IMR-90 (cell line): ENCODE measurements at places on chromosomes 3 and 15. TPM values are rescaled to one million over a fixed set of nuclear protein-coding genes. Genes with fewer than 3 reads are reported as not detected.

- no peak for DNase-seq
- H3K4me3 ChIP-seq, result no peak overlapping the region
- no peaks in the 10 kb centered on the region for H3K27me3 ChIP-seq
- peaks cover 4% of the 10 kb centered on the region; the same call in 1 of the 2 replicates for H3K4me1 ChIP-seq
- no peak overlapping the region for H3K27ac ChIP-seq
These were observed 41.9 kb upstream of the DYNC1LI1 start for GRCh38 chr3:32612547-32612946.

- DNase-seq, result no peak
- H3K4me3 ChIP-seq, result no peak overlapping the region
- H3K36me3 ChIP-seq, result no peaks in the 10 kb centered on the region
- H3K27ac ChIP-seq, result no peak overlapping the region
- no peaks in the 10 kb centered on the region for H3K27me3 ChIP-seq
These were observed 80.5 kb upstream of the PLXND1 start for GRCh38 chr3:129686941-129687340.

DNA sequence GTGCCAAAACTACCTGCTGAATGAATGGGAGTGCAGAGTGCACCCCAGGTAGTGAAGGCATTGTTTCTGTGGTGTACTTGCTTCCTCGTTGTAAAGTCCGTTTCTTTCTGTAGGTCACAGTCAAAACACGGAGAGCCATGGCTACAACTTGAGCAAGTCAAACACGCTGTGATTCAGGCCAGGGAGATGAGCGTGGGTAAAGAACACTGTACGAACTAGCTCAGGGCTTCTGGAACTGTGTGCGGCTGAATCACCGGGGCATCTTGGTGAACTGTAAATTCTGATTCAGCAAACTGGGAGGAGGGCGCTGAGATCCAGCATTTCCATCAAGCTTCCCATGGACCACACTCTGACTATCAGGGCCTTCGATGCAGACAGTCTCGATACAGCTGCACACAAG is 5.0 kb upstream of the TNK2 start:
- peak; percentile 12 for DNase-seq
- no peaks in the 10 kb centered on the region for H3K36me3 ChIP-seq
- peaks cover 6% of the 10 kb centered on the region; the same call in 1 of the 2 replicates for H3K4me1 ChIP-seq
- H3K27me3 ChIP-seq, result peaks cover 10% of the 10 kb centered on the region
- no peak overlapping the region for H3K4me3 ChIP-seq

Gene ZBTB11
- total RNA-seq, result 17.2 and 25.8 TPM in 2 replicates

DNA sequence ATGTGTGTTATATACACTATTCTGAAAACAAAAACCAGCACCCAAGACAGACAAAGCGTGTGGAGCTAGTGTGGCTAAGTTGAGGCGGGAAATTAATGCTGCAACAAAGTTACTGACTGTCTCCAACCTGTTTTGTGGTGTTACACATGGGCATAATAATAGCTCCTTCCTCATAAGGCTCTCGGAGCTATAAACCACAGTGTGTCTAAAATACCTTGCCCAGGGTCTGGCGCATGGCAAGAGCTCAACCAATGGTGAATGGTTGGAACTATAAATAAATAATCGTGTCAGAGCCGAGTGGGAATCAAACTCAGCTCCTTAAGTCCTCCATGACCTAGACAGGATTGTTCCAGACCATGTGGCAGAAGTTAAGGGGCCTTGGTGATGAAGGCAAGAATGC is 35.9 kb upstream of the TFRC start:
- H3K36me3 ChIP-seq, result no peaks in the 10 kb centered on the region
- peaks cover 28% of the 10 kb centered on the region for H3K27me3 ChIP-seq
- H3K4me3 ChIP-seq, result no peak overlapping the region
- no peak overlapping the region for H3K27ac ChIP-seq

- H3K27me3 ChIP-seq, result no peaks in the 10 kb centered on the region
- no peaks in the 10 kb centered on the region for H3K36me3 ChIP-seq
- no peak overlapping the region for H3K27ac ChIP-seq
- DNase-seq, result no peak
- H3K4me3 ChIP-seq, result no peak overlapping the region
These were observed 455.3 kb upstream of the NR2F2 start for GRCh38 chr15:95875121-95875643.

- H3K27me3 ChIP-seq, result no peaks in the 10 kb centered on the region
- H3K27ac ChIP-seq, result no peak overlapping the region
- no peak for DNase-seq
- peaks cover 17% of the 10 kb centered on the region for H3K36me3 ChIP-seq
- H3K4me3 ChIP-seq, result no peak overlapping the region
These were observed 28.1 kb downstream of the PARP16 start for GRCh38 chr15:65258375-65259262.

DNA sequence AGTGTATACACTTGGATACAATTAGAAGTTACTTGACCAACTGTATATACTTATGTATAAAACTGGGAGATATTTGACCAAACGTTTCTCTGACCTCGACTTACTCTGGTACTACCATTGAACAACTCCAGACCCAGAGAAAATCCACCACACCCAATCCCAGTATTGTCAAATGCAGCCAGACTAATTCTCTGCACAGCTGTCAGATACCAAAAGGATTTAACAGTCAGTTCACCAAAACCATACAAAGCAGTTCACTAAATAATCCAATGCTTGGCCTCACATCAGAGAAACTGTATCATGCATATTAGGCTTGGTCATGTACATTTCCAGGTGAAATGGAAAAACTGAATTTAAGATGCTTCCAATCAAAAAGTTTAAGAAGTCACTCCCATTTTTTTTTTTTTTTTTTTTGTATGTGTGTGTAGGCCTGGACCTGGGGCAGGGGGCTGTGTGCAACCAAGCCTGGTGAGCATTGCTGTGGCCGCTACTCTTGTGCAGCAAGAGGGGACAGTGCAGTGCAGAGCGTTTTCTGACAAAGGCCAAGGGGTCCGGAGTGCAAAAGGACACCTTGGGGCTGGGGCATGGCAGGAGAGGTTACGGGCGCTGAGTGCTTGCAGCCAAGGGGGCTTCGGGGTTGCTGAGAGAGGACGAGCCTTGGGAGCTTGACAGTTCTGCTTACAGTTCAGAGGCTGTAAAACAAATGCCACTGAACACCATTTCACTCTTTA is 1.4 kb downstream of the TOMM70 start:
- DNase-seq, result no peak
- no peaks in the 10 kb centered on the region for H3K4me1 ChIP-seq
- no peaks in the 10 kb centered on the region for H3K36me3 ChIP-seq
- no peaks in the 10 kb centered on the region for H3K27me3 ChIP-seq

GRCh38 chr3:117507958-117508357 is 798.4 kb downstream of the TUSC7 start:
- no peaks in the 10 kb centered on the region for H3K4me1 ChIP-seq
- H3K36me3 ChIP-seq, result no peaks in the 10 kb centered on the region
- no peaks in the 10 kb centered on the region for H3K27me3 ChIP-seq
- DNase-seq, result no peak
- H3K27ac ChIP-seq, result no peak overlapping the region
- no peak overlapping the region for H3K4me3 ChIP-seq

GRCh38 chr3:166455744-166456143 is 618.5 kb upstream of the BCHE start:
- no peaks in the 10 kb centered on the region; the same call in 1 of the 2 replicates for H3K4me1 ChIP-seq
- no peaks in the 10 kb centered on the region for H3K27me3 ChIP-seq
- H3K27ac ChIP-seq, result no peak overlapping the region
- H3K36me3 ChIP-seq, result no peaks in the 10 kb centered on the region

DNA sequence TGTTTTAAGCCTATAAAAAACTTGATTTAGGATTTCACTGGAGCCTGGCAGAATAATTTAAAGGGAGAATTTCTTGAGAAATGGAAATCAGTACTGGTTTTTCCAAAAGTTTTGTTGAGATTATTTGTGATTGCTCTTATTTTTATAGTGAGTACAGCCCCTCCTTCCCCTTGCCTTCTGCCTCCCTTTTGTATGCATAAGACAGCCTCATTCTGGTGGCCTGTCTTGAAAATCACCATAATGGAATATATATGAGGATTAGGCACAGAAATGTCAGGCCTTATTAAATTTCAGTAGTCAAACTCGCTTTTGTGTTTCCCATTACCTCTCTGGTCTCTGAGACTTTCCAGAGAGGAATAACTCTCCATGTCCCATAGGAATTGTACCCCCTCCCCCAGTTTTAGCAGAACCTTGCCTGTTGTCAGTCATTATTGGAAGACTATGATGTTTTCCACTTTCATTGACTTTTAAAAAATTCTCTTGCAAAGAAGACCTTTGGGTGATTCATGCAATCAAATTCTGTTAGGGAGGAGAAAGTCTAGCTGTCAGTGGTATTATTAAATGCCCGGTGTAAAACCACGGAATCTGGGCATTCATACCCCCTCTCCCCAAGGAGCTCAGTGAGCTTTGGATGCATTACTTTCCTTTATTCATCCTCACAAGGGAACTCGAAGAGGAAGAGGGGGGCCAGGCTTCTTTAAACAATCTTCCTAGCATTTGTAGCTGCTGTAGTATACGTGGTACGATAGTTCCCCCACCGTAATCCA is 171.6 kb upstream of the TSC22D2 start:
- H3K4me3 ChIP-seq, result no peak overlapping the region
- DNase-seq, result no peak
- no peaks in the 10 kb centered on the region for H3K27me3 ChIP-seq
- peaks cover 21% of the 10 kb centered on the region for H3K4me1 ChIP-seq
- H3K27ac ChIP-seq, result peak overlapping the region; percentile 59; the same call in 1 of the 2 replicates

DNA sequence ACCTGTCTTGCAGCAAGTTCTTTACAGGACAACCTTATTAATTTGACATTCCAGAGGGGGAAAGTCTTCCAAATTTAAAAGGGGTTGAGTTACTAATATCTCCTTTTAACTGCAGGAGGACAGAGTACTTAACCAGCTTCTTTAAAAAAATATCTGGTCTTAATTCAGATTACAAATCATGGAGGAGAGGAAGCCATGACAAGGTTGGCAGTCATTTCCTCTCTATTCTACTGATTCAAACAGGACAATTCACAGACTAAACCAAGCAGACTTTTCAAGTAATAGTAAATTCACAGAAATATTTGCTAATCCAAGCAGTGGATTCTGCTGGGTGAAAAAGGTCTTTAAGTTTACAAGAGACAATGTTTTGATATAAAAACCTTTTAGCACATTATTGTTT is 185.3 kb downstream of the CFAP20DC start:
- H3K27me3 ChIP-seq, result no peaks in the 10 kb centered on the region
- H3K36me3 ChIP-seq, result no peaks in the 10 kb centered on the region
- no peaks in the 10 kb centered on the region for H3K4me1 ChIP-seq
- DNase-seq, result no peak

Gene CPEB1
- total RNA-seq, result 6.9 and 12.5 TPM in 2 replicates

GRCh38 chr15:92883163-92883875 is 16.8 kb upstream of the CHD2 start:
- peaks cover 7% of the 10 kb centered on the region for H3K4me1 ChIP-seq
- peaks cover 12% of the 10 kb centered on the region for H3K36me3 ChIP-seq
- peak overlapping the region; percentile 94 for H3K27ac ChIP-seq
- no peak for DNase-seq

DNA sequence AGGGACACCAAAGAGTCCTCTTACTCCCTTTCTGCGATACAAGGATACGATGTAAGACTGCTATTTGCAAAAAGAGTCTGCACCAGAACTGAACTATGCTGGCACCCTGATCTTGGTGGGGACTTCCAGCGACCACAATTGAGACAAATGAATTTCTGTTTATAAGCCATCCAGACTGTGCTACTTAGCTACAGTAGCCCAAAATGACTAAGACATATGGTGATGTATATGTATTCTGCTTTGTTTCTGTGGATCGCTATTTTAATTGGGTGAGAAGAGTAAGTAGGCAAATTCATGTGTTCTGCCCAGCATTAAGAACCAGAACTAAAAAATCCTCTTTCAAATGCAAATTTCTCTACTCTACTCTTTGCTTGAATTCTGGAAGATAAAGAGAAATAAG is 720.9 kb downstream of the DIPK2A start:
- no peaks in the 10 kb centered on the region for H3K36me3 ChIP-seq
- no peaks in the 10 kb centered on the region for H3K4me1 ChIP-seq
- H3K27me3 ChIP-seq, result no peaks in the 10 kb centered on the region
- no peak for DNase-seq

DNA sequence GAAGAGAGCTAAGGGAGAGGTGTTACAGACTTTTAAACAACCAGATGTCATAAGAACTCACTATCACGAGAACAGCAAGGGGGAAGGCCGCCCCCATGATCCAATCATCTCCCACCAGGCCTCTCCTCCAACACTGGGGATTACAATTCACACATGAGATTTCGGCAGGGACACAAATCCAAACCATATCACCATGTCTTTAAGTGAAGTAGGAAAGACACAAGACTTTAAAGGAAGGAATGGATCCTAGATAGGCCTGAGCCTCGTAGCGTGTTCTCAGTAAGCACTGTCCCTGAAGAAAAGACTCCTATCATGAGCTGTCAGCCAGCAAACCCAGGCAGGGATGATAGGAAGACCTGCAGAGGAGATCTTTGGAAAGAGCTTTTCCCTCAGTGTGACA is 15.1 kb upstream of the RPS27L start:
- no peaks in the 10 kb centered on the region for H3K27me3 ChIP-seq
- peaks cover 3% of the 10 kb centered on the region; the same call in 1 of the 2 replicates for H3K4me1 ChIP-seq
- H3K27ac ChIP-seq, result no peak overlapping the region
- H3K4me3 ChIP-seq, result no peak overlapping the region

- H3K36me3 ChIP-seq, result no peaks in the 10 kb centered on the region
- H3K4me1 ChIP-seq, result no peaks in the 10 kb centered on the region
- no peak overlapping the region for H3K27ac ChIP-seq
- DNase-seq, result no peak
These were observed 9.1 kb upstream of the LIPH start for GRCh38 chr3:185561374-185561943.

- no peaks in the 10 kb centered on the region for H3K27me3 ChIP-seq
- H3K36me3 ChIP-seq, result no peaks in the 10 kb centered on the region
- peak overlapping the region; percentile 12 for H3K27ac ChIP-seq
These were observed 133.3 kb downstream of the CMSS1 start for GRCh38 chr3:99950921-99951320.

GRCh38 chr3:127975153-127976029 is 60.4 kb downstream of the KBTBD12 start:
- no peak for DNase-seq
- no peaks in the 10 kb centered on the region for H3K36me3 ChIP-seq
- H3K4me3 ChIP-seq, result no peak overlapping the region
- H3K4me1 ChIP-seq, result no peaks in the 10 kb centered on the region
- H3K27me3 ChIP-seq, result peaks cover 35% of the 10 kb centered on the region

DNA sequence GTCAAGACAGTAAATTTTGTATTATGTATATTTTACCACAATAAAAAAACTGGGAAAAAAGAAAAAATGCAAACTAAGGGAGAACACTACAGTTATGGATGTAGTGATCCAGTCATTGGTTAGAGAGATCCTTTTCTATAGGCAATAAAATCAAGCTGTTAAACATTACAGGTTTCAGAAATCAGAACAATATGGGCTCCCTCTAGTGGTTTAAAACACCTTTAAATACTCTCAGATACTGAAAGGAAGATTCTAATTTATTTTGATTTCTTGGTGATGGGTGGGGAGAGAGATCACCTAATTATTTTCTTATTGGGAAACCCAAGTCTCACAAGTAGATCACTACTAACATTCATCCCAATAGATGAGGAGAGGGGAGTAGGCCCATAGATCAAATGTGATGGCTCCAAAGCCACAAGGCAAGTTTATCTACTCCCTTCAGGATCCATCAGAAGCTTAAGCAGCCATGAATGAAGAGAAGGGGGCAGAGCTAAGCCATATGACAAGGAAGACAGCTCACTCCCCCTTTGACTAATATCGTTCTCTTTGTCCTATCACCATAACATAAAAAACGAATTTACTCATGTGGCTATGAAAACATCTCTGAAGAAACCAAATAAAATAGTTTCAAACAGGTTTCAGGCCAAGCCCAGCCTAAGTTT is 118.6 kb downstream of the ANO10 start:
- no peak overlapping the region for H3K27ac ChIP-seq
- peak; percentile 46 for DNase-seq
- H3K36me3 ChIP-seq, result no peaks in the 10 kb centered on the region
- H3K4me1 ChIP-seq, result peaks cover 6% of the 10 kb centered on the region
